Epithelial cell of proximal tubule (primary cell): ENCODE measurements at places on chromosomes 5 and 9.

DNA sequence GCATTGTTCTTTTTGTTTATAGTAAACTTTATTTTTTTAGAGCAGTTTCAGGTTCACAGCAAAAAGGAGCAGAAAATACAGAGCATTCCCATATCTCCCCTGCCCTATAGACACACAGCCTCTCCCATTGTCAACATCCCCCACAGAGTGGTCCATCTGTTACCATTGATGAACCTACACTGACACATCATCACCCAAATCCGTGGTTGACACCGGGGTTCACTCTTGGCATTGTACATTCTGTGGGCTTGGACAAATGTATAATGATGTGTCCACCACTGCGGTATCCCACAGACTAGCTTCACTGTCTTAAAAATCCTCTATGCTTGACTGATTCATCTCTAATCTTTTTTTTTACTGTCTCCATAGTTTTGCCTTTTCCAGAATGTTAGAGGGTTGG, 120.7 kb upstream of the SPATA31C2 start:
- no peak for DNase-seq

GRCh38 chr9:34254141-34254913, 74.7 kb downstream of the KIF24 start:
- DNase-seq = no peak

DNA sequence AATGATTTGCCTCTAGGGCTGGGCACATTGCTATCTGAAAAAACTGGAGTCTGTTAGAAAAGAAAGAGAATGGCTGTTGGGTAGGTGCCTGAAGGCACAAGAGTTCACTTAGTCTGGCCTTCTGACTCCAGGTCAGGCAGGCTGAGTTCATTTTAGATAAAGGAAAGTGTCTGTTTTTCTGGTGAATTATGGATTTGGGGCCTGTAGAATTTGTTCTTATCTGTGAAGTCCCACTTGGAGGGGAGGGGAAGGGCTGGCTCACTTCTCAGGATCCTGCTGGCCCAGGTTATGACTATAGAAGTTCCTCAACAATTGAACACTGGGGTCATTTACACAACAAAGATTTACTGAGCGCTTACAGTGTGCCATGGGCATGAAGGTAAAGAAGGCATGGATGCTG, 11.5 kb upstream of the SEPTIN8 start:
- DNase-seq = no peak

DNA sequence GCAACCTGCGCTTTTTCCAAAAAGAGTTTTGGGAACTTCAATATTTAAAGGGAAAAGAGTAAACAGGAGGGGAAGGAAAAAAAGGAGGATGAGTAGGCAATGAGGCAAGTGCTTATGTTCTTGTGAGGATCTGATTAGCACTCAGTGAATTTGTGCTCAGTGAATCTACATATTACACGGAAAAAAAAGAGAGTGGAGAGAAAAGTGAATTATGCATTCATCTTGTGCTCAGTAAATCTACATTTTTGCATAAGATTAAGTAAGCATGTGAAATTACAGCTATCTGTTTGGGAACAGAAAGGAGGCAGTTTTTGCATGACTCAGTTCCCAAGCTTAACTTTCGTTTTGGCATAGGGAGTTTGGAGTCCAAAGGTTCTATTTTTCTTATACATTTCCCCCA, 170.1 kb downstream of the CDH10 start:
- no peak for DNase-seq

- no peak for DNase-seq
These were observed 950.7 kb downstream of the TLE4 start for GRCh38 chr9:80522465-80522864.
